D721Med (cell line): ENCODE measurements at places on chromosomes 2 and 18.
A peak's percentile ranks its signal among the peaks of the same experiment; 100 is the strongest.

DNA sequence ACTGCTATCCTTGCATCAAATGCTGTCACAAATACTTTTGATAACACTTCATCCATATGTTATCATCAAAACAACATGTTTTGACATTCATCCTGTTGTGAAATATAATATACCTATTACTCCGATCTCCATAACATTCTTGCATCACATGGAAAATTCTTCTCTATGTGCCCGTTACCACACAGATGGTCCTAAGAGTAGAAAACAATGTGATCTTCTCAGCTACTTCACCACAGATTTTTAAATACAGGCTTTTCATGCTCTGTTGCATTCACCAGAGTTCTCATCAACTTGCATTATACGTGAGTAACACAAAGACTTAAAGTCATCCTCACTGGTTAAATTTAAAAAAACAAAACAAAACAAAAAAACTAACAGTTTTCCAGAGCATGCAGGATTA, 1603.3 kb upstream of the ZEB2 start:
- DNase-seq = no peak

DNA sequence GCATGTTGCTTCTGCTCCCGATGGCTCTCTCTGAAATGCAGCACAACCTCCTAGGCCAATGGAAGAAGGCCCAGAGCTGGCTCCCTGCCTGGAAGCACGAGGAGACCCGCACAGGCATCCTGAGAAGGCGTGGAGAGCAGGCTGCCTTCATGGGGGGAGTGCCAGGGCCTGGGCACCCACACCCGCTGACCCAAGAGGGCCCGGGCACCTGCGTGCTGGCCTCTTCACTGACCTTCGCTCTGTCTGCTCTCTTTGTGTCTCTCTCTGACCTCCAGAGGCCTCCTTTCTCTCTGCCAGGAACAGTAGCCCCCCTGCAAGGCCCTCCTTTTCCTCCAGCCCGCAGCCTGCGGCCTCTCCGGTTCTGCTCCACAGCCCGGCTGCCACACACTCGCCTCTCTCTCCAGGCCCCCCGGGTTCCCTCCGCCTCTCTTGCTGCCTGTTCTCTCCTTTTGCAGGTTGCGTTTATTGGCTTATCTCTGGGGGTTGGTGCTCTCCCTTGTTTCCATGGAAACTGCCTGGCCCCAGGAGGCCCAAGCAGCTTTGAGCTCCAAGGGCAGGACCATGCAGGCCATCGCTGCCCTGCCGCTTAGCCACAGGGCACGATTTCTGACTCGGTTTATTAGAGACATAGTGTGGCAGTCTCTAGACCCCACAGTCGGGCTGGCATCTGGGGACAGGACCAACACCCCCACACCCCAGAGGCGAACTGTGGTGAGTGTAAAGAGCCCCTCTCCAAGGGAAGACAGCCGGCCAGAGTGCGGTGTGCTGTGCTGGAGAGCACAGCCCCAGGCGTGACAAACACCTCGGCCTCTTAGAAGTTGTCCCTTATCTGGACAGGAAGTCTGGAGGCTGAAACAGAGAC, 1.7 kb downstream of the MZT2B start:
- no peak for DNase-seq

- DNase-seq = no peak
Observed at GRCh38 chr2:148812306-148812705, 62.7 kb upstream of the KIF5C start.

DNA sequence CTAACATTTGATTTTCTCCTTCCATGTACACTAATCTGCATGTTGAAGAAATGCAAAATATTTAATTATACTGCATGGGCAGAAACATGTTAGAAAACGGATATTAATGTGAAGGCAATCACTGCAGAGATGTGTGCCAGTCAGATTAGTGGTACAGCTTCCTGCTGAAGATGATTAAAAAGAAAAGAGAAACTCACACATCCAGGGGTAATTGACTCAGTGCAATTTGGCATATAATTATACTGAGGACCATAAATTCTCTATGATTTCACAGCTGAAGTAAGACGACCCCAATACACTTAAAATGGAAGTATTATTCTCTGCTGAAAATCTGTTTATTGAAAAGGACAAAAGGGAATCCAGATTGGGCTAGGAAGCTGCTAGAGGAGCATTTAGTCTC, 243.4 kb downstream of the TGIF1 start:
- no peak for DNase-seq

- DNase-seq = no peak
Observed at GRCh38 chr2:27804146-27804545, 32.6 kb downstream of the MRPL33 start.

GRCh38 chr2:174752403-174753037, 11.8 kb downstream of the CHRNA1 start:
- no peak for DNase-seq

- DNase-seq = no peak
Observed at GRCh38 chr18:76445275-76445674, 49.8 kb downstream of the ZNF516 start.

- DNase-seq = no peak
Observed at GRCh38 chr2:173044686-173045085, 31.0 kb upstream of the MAP3K20 start.

DNA sequence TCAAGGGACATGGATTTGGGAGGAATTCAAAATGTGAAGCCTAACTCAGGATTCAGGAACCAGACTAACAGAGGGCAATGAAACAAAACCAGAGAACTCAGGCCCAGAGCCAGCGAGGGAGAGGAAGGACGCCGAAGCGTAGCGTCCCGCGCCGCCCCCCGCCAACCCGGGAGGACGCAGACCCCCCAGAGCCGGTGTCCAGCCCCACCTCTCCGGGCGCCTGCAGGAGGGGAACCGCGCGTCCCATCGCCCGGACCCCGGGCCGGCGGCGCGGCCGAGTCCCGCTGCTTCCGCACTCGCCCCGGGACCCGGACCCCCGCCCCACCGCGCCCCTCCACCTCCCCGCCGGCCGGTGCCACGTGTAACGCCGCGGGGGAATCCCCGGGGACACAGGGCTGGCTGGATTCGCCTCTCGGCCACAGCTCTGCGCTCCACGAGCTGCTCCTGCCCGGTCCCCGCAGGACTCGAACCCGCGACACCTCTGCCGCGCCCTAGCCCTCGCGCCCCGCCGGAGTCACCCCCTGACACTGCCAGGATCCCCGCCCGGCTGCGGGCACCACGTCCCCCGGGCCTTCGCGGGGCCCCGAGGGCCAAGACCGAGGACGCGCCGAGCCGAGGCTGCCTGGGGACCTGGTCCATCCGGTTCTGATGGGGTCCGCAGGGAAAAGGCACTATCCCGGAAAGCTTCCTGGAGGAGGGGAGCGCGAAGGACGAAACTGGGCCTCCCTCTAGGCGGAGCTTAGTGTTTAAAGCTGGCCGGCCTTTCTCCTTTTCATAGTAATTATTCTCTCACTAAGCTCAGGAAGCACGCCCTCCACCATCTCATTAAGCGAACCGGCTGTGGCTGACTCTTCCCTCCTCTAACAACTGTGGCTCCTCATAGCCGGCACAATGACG, 40.4 kb upstream of the FAM124B start:
- DNase-seq = no peak

DNA sequence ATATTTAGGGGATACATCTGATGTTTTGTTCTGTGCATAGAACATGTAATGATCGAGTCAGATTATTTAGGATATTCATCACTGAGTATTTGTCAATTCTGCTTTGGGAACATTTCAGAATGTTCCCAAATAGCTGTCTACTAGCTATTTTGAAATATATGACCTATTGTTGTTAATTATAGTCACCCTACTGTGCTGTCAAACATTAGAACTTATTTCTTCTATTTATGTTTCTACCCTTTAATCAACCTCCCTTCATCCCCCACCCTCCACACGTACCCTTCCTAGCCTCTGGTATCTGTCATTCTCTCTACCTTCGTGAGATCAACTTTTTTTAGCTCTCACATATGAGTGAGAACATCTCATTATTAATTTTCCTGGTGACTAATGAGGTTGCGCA, 40.9 kb downstream of the ANKRD12 start:
- DNase-seq = no peak

- peak; percentile 71 for DNase-seq
Observed at GRCh38 chr2:170715062-170715931, at the start of gene SP5. Gene SP5, plus strand, starts transcription at chr2:170715337. Its CDS starts 176 bp downstream, at chr2:170715513.

- DNase-seq = no peak
Observed at GRCh38 chr2:223747392-223748042, 89.9 kb downstream of the AP1S3 start.

- DNase-seq = no peak
Observed at GRCh38 chr2:176391148-176391419, 121.8 kb downstream of the MTX2 start.

DNA sequence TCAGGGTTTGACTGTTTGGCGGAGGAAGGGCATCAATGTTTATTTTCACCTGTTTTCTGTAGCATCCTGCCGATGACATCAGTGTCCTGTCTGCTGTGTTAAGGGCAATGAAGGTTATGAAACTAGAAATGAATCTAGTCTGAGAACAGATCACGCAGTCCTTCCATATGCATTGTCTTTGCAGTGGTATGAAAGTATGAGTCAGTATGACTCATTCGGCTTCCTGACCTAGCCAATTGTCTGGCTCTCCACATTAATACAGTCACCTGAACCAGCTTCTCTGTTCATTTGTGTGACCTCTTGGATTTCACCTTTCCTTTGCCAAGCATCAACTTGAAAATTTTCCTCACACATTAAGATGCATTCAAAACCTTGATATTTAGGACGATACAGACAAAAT, 353.8 kb downstream of the RND3 start:
- DNase-seq = no peak

DNA sequence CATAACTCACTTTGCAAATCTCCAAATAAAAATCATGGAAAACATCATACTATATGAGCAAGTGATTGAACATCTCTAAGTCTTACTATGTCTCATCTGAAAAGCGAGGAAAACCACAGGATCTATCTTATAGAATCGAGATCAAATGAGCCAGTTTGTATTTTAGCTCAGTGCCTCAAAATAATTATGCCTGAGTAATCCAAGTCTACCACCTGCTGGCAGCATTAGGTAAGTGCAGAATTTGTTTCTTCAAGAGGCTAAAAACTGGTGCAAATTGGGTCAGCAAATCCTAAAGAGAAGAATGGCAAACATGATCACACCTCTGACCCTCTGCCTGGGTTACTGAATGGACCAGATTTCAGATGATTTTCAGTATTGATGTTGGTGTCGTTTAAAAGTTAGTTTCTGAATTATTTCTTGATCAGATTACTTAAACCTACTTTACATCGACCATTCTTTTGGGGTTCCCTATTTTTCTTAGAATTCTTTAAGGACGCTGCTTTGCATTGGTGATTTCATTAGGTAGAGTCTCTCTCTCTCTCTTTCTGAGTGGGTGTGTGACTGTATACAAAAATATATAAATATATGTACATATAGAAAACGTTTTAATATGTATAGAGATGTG, 12.7 kb upstream of the FHOD3 start:
- DNase-seq = no peak

- no peak for DNase-seq
Observed at GRCh38 chr2:27735263-27735904, 36.1 kb upstream of the MRPL33 start.

- peak; percentile 72 for DNase-seq
Observed at GRCh38 chr2:241217320-241218031, 29.0 kb downstream of the ANO7 start.

- no peak for DNase-seq
Observed at GRCh38 chr18:65039578-65039977, 711.2 kb upstream of the CDH7 start.

DNA sequence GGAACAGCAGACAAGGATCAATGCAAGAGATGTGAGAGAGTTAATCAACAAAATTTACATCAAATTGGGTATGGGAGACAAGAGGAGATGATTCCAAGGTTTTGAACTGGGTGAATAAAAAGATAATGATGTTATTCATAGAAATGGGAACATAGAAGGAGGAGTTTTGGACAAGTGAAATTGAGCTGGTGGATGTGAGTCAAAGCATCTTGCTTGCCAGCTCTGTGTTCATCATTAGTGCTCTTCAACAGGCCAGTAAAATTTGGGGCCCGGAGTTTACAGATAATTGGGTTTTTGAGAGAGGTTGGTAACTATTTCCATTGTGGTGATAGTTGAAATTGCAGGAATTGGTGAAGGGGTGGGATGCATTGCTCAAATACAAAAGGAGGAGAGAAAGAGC, 69.9 kb upstream of the CAVIN2 start:
- no peak for DNase-seq

- no peak for DNase-seq
Observed at GRCh38 chr2:205461678-205462665, 220.3 kb upstream of the NRP2 start.

DNA sequence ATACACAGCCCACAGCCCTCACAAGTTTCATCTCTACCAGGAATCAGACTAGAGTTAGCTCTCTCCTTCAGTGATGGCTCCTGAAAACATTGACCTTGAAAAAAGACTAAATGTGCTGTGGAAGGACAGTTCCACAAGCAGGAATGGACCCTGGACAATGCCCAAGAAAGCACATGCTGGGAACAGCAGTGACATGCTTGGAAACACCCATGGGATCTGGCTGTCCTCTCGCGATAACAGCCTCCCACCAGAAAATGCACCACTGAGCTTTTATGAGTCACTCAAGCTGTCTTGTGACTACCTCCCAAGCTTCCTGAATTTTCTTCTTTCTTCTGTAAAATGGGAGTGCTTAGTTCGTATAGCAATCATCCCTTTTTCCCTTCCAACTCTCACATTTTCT, 269.2 kb downstream of the LRATD1 start:
- no peak for DNase-seq

DNA sequence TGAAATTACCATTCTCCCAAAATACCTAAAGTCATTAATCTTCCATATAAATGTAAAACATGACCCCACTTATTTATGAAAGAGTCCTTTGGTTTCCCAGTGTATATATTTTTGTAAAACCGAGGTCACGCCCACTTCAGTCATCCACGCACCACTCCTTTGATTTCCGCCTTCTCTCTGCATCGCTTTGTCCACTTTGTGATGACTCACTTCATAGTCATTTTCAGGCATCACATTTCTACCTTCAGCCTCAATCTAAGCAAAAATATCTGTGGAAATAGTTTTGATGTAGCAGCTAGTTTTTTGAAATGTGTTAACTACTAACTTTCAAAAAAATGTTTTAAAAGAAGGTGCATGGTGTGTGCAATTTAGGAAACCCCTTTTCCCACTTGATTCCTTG, 793.5 kb upstream of the SOX11 start:
- no peak for DNase-seq

DNA sequence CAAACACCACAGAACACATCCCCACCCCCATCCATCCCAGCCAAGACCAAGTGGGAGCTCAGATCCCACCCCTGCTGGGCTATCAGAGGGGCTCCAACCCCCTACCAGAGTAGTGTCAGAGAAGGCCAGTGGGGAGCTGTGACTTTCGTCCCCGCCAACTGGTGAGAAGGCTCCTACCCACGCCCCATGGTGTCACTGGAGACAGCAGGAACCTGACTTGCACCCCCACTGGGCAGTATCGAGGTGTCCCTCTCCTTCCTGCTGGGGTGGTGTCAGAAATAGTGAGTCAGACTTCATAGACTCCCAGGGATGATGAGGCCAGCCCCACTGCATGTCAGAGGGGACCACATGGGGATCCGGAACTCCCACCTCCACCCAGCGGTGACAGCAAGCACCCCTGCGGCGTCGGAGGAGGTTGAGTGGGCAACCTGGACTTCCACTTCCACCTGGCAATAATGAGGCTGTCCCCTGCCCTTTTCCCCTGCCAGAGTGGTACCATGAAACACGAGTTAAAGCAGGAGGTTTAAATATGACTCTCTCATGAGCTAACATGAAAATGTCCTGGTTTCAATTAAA, 106.7 kb downstream of the CTIF start:
- no peak for DNase-seq
